Activated T-cell treated with anti-CD3 and anti-CD28 coated beads, Interleukin-2, amount 50 U/mL, for 1 hour (primary cell): ENCODE measurements at places on chromosomes 4 and X.

GRCh38 chr4:100348473-100348872 is 158.2 kb upstream of the DDIT4L start:
- DNase-seq = no peak

- no peak for DNase-seq
These were observed 24.3 kb downstream of the CXCL13 start for GRCh38 chr4:77629885-77630284.

DNA sequence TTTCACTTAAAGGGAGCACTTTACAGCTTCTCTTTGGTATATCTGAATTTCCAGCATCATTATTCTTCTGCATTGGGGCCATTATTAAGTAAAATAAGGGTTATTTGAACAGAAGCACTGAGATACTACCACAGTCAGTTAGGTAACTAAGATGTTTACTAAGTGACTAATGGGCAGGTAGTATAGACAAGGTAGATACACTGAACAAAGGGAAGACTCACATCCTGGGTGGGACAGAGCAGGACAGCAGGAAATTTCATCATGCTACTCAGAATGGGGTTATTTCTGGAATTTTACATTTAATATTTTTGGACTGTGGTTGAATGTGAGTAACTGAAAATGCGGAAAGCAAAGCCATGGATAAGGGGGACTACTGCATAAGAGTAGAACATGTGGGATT is 316.0 kb downstream of the CCSER1 start:
- DNase-seq = no peak

- DNase-seq = no peak
These were observed 2.3 kb downstream of the NOCT start for GRCh38 chr4:139017861-139018260.

- no peak for DNase-seq
These were observed 1130.9 kb upstream of the PRKX start for GRCh38 chrX:4844376-4844775.

GRCh38 chr4:177480795-177481194 is 38.6 kb upstream of the AGA start:
- DNase-seq = no peak

- peak; percentile 41 for DNase-seq
These were observed 82.0 kb upstream of the CLDN34 start for GRCh38 chrX:9885150-9885549.
